Muscle of back (tissue), 13 donors: ENCODE measurements at places on chromosomes 5 and 9. TPM values are rescaled to one million over a fixed set of nuclear protein-coding genes. Genes with fewer than 3 reads are reported as not detected.

TRPM6 gene
- 0.10 TPM for polyA plus RNA-seq

LCN2 gene
- 0.50 TPM for polyA plus RNA-seq

PTGR1 gene
- polyA plus RNA-seq: 52.3 TPM

ANKRD34B gene
- polyA plus RNA-seq: 0.20 TPM

DMRT3 gene
- 0.07 TPM for polyA plus RNA-seq

GABRA1 gene
- not detected for polyA plus RNA-seq

GADD45G gene
- 10.2 TPM for polyA plus RNA-seq

TRIM14 gene
- polyA plus RNA-seq: 1.5 TPM

MOB3B gene
- 2.6 TPM for polyA plus RNA-seq

HRCT1 gene
- polyA plus RNA-seq: 0.74 TPM

PCDHGA4 gene
- polyA plus RNA-seq: 1.1 TPM

BDP1 gene
- 24.9 TPM for polyA plus RNA-seq

GBA2 gene
- 71.2 TPM for polyA plus RNA-seq

PCDHB2 gene
- polyA plus RNA-seq: 4.0 TPM
